Right atrium auricular region (tissue), 2 donors: ENCODE measurements at places on chromosomes 5 and 9. TPM values are rescaled to one million over a fixed set of nuclear protein-coding genes. Genes with fewer than 3 reads are reported as not detected.

DNA sequence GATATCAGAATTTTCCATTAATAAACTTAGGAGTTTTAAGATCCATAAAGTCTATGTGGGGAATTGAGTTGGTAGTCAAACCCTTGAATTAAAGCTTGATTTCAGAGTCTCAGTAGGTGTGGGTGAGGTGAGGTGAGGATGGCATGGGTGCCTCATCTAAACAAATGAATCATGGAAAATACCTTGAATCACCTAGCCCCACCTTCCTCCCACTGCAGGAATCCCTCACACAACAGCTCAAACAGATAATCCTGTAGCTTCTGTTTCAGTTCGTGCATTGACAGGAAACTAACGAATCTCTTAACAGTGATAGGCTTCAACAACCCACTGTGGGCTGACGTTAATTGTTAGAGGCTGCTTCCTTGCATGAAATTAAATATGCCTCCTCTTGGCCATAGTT is 185.0 kb downstream of the SREK1 start:
- no peak for DNase-seq

GRCh38 chr5:78778538-78778937 is 130.0 kb upstream of the LHFPL2 start:
- DNase-seq: no peak

TRAPPC13 gene
- 18.9 TPM for total RNA-seq

DNA sequence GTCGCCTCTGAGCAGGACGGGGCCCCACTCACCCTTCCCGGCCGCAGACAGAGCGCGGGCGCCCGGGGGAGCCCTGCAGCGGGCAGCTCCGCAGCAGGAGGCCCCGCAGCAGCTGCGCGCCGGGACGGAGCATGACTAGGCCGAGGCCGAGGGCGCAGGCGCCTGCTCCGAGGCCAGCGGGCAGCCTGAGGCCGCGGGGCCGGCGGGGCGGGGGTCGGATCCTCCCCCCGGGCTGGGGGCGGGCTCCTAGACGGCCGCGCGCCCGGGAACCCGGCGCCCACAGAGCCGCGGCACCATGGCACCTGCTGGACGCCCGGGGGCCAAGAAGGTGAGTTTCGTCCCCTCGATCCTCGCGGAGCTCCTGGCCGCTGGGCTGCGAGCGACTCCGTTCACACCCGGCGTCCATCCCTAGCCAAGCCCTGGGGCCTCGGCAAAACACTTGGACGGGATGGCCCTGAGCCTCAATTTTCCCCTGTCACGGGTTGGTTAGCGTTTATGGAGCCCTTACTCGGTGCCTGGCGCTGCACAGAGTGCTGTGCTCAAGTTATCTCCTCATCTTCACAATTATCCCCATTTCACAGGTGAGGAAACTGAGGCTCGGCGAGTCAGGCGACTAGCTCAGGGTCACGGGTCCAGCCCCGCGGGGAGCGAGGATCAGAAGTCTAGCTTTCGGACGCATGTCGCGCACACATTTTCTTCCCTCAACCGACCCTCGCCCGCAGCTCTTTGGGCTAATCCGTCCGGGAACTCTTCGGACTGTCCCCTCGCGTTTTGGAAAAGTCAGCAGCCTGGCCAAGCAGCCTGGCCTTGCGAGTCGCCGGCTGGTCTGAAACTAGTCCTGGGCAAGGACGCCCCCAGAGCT is at the start of the genes BHMT2 and DMGDH:
Gene BHMT2, plus strand, starts transcription at position 280 of the 862 bp plus-strand sequence. Its CDS starts 16 bp downstream, at position 296.
Gene DMGDH, minus strand, starts transcription at position 187 of the 862 bp plus-strand sequence. Its CDS starts 54 bp downstream, at position 133.
- DNase-seq: no peak

- no peak for DNase-seq
These were observed 16.1 kb downstream of the SLC45A2 start for GRCh38 chr5:33968211-33969005.

- DNase-seq: no peak
These were observed 20.1 kb downstream of the CXXC5 start for GRCh38 chr5:139668064-139668880.

DNA sequence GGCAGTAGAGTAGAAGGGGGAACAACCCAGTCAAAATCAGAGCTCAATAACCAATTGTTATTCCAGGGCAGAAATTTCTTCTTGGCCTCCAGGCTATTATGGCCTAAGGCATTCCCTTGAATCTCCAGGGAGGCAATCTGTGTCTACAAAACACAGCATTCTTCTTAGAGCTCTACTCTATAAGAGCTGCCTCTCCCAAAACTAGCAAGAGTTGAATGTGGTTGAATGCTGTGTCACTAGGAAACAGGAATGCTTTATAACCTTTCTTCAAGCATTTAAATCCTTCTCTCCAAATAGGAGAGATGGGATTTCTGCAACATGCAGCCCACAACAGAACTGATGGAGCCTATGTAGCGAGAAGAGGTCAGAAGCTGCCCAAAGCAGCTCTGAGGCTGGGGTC is 97.1 kb upstream of the APC start:
- DNase-seq: no peak

TNC gene
- total RNA-seq: 7.4 TPM

- DNase-seq: no peak
These were observed 54.5 kb upstream of the HTR4 start for GRCh38 chr5:148708854-148709253.

ACTBL2 gene
- 0.12 TPM for total RNA-seq

GRCh38 chr5:154844809-154845208 is 5.6 kb downstream of the FAXDC2 start:
- no peak for DNase-seq

STC2 gene
- total RNA-seq: 16.0 TPM

DNA sequence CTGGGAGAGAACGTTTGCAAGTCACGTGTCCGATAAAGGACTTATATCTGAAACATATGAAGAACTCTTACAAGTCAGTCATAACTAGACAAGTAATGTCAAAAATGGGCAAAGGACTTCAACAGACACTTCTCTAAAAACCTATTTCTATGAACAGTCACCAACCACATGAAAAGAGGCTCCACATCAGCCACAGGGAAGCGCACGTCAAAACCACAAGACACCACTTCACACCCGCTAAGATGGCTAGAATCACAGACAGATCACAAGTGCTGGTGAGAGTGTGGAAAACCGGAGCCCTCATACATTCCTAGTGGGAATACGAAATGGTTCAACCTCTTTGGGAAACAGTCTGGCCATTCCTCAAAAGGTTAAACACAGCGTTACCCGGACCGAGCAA is 11.5 kb upstream of the CARD9 start:
- no peak for DNase-seq

- DNase-seq: peak; percentile 67
These were observed 11.8 kb upstream of the FCN1 start for GRCh38 chr9:134929193-134930158.

CCDC152 gene
- 0.89 TPM for total RNA-seq

CDC25C gene
- total RNA-seq: 0.30 TPM

AQP3 gene
- total RNA-seq: 116 TPM

CEP120 gene
- 11.8 TPM for total RNA-seq

- DNase-seq: no peak
These were observed 101.7 kb downstream of the ARRDC3 start for GRCh38 chr5:91281401-91281800.

DNA sequence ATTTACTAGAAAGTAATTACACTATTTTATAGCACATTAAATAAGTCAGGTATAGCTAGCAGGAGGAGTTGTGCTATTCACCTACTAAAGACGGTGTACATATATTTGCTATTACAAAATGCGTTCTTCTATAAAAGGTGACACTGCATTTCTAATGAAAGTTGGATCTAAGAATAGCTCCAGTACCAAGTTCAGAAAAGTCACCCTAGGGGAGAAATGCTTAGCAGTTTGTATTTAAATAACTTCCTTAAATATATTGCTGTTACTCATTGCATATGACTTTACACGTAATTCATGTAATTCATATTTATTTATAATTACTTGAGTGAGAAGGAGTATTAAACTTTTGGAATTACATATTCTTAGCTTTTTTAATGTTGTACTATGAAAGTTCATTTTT is 7.0 kb upstream of the SUB1 start:
- no peak for DNase-seq

- no peak for DNase-seq
These were observed 122.9 kb downstream of the CAVIN4 start for GRCh38 chr9:100700689-100701318.
